Thymus (tissue), 14 donors: ENCODE measurements at places on chromosomes 3 and 15. TPM values are rescaled to one million over a fixed set of nuclear protein-coding genes. Genes with fewer than 3 reads are reported as not detected.

APOD gene
- polyA plus RNA-seq: 200 TPM

CLDN11 gene
- 1.5 TPM for polyA plus RNA-seq

TNIK gene
- 6.5 TPM for polyA plus RNA-seq

MYRIP gene
- 1.6 TPM for polyA plus RNA-seq

LARP6 gene
- polyA plus RNA-seq: 12.4 TPM

A4GNT gene
- not detected for polyA plus RNA-seq

PTX3 gene
- 12.2 TPM for polyA plus RNA-seq

GPR160 gene
- 5.1 TPM for polyA plus RNA-seq

SLC12A1 gene
- 0.11 TPM for polyA plus RNA-seq

FAM43A gene
- 6.2 TPM for polyA plus RNA-seq

DNA sequence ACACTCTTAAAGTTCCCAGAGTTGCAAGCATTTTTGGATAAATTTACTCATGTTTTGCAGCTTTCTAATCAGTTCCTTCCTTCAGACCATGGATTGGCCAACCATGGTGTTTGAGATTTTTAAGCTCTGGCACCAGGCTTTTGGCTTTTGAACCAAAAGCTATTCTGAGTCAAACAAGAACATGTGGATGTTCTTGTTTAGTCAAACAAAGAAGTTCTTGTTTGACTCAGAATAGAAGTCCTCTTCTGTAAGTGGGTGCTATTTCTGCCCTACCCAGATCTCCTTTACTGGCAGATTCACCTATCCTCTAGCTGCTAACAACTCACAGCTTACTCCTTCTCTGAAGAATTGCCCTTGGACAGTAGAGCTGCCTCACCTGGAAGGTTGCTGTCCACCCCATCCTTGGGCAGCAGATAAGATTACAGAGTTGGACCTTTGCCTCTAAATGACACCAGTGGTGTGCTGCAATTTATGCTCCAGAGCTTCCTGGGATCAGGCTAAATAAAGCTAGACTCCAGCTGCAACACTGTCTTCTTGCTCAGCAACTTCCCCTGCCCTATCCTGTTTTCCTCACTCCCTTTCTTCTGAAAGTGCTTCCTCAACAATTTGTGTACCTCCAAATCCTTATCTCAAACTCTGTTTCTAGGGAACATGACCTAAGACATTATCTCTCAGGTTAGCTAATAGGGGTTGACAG, 65.6 kb downstream of the COL6A6 start:
- no peak for DNase-seq

DNA sequence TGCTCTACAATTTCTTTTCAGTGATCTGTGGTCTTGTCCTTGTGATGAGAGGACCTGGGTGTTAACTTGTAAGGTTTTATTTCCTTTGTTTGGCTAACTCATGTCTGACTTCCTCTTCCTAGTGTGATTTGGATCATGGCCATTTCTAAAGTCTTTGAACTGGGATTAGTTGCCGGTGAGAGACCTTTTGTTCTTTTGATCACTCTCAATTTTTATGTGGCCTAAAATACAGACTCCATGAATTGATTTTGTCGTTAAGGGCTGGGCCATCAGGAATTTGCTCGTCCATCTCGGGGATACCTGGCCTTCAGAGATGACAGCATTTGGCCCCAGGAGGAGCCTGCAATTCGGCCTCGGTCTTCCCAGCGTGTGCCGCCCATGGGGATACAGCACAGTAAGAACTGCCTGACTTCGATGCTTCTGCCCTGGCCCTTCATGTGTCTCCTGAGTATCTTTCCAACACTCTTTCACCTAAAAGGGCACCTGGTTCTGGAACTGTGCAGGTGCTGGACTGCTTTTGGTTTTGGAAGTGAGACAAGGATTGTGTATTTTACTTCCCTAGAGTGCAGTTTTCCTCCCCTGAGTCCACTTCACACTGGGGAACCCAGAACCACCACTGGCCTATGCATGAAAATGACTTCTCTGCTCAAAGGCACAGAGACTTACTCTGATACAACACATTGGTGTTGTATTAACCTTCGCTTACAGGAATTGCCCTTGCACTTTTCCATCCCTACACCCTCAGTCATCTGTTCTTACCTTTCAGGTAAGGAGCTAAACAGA, 13.1 kb upstream of the LRRC2 start:
- DNase-seq: no peak

- no peak for DNase-seq
These were observed 84.2 kb upstream of the ZNF280D start for GRCh38 chr15:56817321-56818080.

- DNase-seq: no peak
These were observed 41.6 kb downstream of the PARP15 start for GRCh38 chr3:122619040-122619439.

- DNase-seq: no peak
These were observed 315.1 kb downstream of the ZNF385D start for GRCh38 chr3:21435871-21436270.

DNA sequence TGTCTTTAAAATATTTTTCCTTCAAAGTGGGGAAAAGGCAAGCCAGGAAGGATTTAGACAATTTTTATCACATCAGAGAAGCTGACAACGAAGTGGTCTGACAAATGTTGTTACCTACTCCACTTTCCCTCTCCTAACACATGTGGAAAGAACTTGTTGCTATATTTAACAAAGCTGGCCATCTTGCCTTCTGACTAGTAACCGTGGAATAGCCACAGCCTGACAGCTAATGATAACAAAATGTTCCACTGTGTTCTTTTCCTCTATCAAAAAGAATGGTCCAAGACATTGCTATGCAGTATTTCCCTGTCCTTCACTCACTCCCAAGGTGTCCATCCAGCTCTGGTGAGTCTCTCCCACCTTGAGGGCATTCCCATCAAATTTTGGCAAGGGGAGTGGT, 481.4 kb upstream of the THBS1 start:
- no peak for DNase-seq

GRCh38 chr3:134991472-134992010, 196.5 kb downstream of the EPHB1 start:
- DNase-seq: no peak

GRCh38 chr3:50264964-50265485, 3.9 kb upstream of the SEMA3B start:
- DNase-seq: no peak

DNA sequence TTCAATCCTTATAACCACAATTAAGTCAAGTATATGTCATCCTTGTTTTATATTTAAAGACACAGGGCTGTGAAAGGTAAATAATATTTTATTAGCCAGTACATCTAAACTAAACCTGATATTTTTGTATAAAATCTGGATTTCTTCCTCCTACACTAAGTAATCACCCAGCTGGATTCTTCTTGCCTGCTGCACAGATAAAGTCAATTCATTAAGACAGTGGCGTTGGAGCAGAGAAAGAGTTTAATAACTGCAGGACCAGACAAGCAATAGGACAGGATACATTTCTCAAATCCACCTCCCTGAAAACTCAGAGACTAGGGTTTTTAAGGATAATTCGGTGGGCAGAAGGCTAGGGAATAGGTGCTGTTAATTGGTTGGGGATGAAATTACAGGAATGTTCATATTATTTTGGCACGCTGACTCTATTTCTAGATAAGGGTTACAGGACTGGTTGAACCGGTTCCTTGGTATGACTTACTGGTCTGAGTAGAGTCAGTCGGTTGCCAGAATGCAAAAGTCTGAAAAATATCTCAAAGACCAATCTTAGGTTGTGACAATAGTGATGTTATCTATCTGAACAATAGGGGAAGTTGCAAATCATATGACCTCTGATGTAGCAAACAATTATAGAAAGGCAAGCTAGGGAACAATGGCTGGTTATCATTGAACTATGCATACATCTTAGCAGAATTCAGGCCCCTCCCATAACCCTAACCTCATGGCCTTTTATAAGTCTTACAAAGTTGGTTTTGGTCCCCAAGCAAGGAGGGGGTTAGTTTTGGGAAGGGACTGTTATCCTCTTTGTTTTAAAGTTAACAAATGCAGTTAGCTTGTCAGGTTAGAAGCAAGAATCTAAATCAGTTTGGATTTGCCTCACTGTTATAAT, 244.8 kb downstream of the ALCAM start:
- no peak for DNase-seq

- DNase-seq: no peak
These were observed 1.8 kb upstream of the ITPKA start for GRCh38 chr15:41491889-41492288.
